Stromal cell of bone marrow (primary cell): ENCODE measurements at places on chromosomes 1 and 21.

GRCh38 chr1:10728595-10729410 lies 67.6 kb downstream of the CASZ1 start:
- DNase-seq = no peak

DNA sequence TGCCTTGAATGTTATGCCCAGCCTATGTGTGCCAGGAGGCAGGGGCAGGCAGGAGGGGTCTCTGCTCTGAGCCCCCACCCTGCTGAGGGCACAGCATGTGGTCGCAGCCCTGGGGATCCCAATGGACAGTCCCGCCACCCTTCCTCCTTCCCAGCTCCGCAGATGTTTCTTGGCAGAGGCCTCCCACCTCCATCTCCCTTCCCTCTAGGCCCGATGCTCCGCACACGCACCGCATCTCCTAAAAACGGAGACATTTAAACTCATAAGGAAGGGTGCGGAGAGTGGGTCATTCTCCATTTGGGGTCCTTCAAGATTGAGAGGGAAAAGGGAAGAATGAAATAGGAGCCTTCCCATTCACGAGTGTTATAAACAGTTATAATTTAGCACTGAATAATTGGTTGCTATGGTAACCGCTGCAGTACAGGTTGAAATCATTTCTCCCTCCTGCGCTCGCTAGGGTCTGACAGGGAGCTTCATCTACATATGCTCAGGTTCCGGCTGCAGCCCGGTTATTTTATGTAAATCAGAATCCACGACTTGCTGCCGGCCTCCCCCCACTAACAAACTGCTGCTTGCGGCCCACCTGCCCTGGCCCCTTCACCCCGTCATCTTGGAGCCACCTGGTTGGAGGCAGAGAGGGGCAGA lies 16.0 kb downstream of the CHD5 start:
- DNase-seq = no peak

DNA sequence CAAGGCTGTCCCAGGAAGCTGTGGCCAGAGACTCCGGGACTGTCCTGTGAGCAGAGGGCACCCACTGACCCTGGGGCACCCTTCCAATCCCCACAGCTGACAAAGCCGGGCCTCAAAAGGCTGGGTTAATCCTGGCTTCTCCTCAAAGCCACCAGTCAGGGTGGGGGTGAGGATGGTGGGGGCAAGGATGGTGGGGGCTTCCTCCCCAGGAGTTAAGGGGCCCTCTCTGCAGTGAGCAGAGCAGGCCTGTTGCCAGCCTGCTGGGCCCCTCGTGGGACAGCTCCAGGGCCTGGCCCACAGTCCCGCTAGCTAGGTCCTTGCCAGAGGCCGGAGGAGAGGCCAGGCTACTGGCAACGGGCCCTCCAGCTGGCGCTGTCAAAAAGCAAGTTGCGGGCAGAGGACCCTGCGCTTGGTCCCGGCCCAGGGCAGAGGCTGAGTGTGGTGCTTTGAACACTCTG lies 37.9 kb upstream of the CCDC27 start:
- no peak for DNase-seq

DNA sequence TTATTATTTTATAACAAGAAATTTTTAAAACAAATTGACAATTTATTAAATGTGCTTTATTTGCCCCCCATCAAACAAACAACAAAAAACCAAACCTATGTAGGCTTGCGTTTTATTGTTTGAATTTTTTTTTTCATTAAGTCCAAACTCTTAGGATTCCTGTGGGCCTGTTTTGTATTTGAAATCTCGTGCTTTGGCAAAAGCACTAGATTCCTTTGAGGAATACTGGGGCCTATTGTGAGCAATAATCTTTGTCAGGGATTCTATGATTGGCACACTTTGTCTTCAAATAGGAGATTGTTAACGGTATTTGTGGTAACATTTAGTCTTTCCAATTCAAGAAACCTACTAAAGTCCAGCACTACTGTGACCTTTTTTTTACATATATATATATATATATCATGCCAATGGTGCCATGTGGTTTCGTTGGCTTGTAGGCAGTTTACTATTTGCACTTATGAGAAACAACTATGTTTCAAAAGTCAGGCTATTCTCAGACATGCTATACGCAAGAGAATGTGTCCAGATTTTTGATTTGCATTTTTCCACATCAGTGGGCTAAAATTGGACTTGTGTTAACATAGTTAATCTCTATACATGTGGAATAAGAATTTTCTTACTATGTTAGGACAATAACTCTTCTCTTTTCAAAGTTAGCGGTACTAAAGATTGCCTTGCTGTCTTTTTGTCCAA lies 70.4 kb upstream of the GREM2 start:
- DNase-seq = no peak

DNA sequence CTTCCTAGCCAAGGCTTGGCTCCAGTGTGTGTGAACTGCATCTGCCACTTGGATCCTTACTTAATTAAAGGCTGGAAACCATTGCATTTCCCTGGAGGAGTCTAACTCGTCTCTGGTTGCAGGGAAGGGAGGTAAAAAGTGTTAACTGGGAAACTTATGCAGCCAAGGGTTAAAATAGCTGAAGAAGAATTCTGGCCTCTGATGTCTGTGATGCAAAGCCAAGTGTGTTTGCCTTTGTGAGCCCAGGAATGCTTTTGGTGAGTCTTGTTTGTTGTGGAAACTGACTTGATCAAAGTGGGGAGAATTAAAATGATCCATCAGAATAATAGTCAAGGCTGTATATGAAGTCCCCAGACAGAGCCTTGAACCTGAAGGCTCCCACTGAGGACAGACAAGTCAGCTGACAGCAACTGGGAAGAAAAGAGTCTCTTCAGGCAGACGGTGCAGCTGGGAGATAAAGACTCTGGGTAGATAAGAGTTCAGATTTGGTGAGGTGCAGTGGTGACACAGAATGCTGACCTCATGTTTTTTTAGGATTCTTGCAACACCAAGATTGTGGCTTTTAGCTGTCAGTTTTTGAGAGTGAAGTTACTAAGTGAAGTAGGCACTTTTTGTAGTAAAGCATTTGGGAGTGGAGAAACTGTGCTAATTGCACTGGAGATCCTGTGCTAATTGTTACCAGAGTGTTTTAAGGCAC lies 59.5 kb upstream of the WLS start:
- peak; percentile 12 for DNase-seq

GRCh38 chr21:15250384-15250783 lies 185.6 kb upstream of the NRIP1 start:
- peak; percentile 20 for DNase-seq

DNA sequence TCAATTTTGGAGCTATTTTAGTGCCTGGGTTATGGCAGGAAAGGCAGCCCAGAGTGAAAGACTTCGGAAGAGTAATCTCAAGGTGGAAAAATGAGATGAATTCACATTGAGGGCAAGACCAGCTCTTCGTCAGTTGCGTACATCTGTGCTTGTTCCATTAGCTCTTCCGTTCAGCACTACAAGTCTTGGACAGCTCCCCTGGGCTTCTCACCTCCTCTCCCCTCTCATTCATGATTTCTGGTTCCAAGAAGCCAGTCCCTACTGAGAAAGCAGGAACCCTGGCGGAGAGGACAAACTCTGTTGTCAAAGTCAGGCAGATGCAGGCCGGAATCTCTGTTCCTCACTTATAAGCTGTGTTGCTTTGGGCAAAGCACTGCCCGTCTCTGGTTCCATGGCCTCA lies 76.5 kb downstream of the ACTL8 start:
- peak; percentile 34 for DNase-seq
